ENCODE measurements at places on chromosomes 1 and 21.
A peak's percentile ranks its signal among the peaks of the same experiment; 100 is the strongest.

GRCh38 chr21:46550116-46550941, 54.6 kb downstream of the S100B start:
- DNase-seq, result no peak

DNA sequence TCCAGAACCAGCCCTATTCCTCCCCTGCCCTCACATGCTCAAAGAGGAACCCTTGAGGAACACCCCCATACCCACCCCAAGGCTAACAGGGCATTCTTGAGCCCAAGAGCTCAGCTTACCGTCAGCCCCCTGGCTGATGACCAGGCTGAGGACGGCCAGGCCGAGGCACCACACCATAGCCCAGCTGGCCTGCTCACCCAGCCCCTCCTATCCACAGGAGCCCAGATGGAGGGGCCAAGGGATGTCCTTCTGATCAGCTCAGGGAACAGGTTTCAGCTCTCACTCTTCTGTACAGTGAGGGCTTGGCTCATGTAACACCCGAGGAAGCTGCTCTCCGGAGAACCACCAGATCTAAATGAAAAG, 2.2 kb downstream of the IGSF9 start:
- no peak for DNase-seq

DNA sequence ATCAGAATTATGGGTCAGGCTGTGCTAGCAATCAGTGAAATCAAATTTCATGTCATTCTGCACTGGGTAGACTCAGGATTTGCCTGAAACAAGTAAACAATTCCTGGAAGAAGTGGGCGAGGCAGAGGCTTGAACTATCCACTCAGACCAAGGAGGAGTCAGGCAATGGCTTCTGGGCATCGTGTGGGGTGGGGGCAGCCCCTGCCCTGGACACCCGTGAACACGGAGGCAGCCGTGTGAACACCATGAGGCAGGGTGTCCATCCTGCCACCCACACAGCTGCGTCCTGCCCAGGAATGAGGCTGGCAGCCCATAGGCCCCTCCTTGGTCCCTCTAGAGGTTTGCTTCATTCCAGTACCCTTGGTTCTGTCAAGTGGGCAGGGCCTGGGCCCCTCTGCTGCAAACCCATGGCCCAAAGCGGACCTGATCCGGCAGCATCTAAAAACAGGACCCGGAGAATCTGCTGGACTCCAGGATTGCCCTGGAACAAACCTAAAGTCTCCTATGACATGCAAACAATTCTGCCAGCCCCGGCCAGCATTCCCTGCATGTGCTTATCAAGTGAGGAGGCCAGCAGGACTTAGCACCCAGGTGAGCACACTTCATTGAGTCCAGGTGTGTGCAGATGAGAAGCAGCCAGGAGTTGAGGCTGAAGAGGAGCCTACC, 69.5 kb downstream of the PDE9A start:
- no peak for DNase-seq

DNA sequence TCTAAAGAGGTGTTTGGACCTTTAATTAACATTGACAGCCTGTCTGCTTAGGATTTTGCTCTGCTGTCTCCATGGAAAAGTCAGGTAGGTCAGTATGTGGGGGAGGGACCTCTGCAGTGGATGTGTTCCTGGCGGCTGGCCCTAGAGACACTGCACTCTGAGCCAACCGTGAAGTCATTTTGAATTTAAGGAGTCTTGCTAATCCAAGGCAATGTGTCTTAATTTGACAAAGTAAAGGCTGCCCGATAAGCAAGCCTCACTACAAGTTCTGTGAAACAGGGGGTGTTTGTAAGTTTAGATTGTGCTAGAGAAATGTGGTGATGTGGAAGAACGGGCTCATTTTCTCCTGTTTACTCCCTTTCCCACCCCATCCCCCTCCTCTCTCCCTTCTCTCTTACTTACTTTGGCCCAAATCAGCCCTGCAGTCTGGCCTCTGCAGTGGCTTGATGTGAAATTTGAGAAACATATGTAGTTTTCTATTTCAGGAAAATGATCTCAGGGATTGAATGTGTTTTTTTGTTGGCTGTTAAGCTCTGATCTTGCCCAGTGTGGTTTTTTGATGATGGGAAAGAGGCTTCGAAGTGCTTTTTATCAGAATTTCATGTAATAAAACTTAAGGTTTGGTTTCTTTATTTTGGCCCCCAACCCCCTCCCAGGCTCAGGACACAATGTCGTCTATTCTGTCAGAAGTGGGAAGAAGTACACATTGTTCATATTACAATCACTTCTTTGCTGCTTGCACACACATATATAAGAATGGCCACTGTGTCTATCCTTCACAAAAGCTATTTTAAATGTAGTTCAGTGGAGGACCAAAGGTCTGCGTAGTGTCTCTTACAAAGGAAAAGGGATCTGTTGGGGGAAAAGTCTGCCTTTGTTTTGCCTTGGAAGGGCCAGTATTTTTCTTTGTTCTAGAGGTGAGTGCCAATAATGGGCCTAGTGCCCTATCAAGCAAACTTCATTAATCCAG, 96.6 kb downstream of the FGGY start:
- DNase-seq, result peak; percentile 62

DNA sequence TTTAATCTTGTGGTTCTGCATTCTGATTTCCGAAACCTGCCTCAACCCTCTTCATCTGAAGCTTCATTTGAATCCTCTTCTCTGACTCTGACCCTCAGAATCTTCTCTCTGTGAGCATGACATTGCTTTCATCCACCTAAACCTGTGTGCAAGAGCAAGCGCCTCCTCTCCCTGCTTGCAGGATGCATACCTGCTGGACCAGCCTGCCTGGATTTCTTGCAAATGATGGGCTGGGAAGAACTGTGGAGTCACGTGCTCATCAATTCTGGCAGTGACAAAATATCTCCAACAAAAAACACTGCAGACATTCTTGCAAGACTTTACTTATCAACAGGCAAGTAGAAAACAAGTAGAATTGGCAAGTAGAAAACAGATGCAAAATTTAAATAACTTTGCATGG, 20.8 kb upstream of the SLC35F3 start:
- no peak for DNase-seq

DNA sequence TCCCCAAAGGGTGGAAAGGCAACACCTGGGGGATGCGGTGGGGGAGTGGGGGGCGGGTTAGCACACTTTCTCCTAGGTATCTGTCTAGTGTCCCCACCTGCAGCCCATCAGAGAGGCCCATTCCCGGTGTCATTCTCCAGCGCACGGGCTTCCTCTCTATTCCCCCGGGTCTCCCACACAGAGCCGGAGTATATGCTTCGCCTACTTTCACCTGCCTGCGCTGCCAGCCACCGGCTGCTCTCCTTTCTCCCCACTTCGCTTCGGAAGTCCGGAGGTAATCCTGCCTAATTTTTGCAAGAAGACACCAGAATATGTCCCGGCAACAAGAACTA, 852 bp downstream of the RGS7 start:
- no peak for DNase-seq

DNA sequence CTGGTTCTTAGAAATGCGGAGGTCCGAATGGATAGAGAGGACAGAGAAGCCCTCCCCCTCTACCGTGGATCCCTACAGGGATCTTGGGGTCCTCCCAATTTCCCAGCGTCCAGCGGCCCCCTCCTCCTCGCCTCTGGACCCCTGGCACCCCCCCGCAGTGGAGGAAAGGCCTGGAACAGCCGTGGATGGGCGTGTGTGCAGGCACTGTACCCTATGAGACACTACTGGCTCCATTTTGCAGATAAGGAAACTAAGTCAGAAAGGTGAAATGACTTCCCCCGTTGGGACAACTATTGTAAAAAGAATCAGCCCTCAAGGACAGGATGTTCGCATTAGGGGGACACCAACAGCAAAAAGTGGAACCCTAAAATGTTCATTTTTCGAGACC, 931 bp upstream of the CLSTN1 start:
- DNase-seq, result no peak

DNA sequence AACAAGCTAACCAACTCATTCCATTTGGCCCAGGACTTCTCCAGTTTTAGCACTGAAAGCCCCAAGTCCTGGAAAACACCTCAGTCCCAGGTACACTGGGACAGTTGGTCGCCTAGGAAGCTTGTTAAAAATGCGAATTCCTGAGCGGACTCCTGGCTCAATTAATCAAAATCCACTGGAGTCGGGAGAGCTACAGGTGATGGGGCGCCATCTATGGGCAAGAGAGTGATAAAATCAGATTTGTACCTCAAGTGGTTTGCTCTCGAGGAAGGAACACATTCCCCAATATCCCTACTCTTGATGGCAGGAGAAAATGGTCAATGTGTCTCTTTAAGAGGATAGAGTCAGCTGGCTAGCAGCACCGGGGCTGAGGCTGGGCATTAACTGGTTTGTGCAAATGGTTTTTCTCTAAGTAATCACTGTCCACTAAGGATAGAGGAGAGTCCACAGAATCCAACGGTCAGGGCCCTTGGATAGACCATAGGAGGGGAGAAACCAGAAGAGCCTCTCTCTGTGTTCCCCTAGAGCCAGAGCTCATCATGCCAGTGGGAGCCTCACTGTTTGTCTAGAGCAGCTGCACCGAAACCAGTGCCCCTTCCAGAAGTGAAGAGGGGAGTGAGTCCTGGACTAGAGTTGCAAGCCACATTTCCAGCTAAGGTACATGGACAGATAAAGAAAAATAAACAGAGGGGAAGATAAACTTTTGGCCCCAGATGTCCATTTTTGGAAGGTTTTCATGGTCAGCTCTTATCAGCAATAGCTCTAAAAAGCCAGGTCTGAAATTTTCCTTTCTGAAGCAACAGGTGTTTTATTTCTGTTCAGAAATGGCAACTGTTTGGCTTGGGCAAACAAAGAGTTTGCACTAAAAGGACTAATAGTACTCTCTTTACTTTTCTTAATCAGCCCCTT, 148.5 kb downstream of the TENT5C start:
- peak; percentile 61 for DNase-seq

DNA sequence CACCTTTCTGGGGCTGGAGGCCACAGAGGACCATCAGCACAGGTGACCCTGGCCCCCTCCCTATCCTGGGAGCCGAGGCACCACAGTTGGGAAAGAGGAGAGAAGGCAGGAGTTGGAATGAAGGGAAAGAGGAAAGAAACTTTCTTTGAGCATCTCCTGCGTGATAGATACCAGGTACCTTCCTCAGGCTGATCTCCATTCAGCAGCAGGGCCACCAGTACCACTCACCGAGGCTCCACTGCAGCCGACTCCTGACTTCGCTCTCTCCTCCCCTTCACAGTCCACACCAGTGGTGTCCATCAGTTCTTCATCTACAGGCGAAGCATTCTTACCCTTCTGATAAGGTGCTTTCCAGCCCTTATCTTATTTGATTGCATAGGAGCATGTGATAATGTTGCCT, 55.3 kb downstream of the LGR6 start:
- DNase-seq, result no peak

DNA sequence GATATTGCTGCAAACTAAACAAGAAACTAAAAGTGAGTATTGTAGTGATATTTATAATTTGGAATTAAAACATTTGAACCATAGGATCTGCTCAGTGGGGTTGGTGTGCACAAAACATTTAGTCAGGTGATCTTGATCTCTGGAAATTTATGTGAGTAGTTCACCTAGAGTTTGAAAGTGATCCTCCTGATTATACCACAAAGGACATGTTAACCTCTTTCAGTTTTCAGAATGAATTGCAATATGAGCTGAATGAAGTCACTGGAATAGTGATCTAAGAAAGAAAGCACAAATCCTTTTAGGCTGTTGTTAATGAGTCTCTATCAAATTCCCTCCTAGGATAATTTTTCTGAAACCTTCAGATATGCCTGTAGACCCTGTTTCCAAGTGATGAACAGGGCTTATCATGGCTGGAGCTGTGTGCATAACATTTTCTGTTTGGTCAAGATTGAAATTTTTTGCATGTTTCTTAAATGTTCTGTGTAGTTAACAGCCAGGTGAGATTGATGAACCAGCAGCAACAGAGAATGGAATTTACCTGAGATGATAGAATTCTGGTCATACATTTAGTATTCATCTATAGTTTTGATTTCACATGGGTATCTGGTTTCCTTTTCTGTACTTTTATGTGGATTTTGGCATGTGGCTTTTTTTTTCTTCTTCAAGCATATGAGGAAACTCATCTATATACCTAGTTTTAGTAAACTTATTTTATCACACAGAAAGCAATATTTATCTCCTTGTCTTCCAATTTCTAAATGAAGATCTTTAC, 25.5 kb downstream of the CDC14A start:
- no peak for DNase-seq

GRCh38 chr1:231326248-231326647, 11.4 kb downstream of the EXOC8 start:
- DNase-seq, result no peak

GRCh38 chr1:118116401-118116800, 68.6 kb downstream of the SPAG17 start:
- DNase-seq, result no peak

GRCh38 chr1:82810601-82811000, 1009.9 kb downstream of the ADGRL2 start:
- DNase-seq, result no peak

- DNase-seq, result peak; percentile 69
Measured at GRCh38 chr1:35564037-35564883, 6.7 kb downstream of the NCDN start.

DNA sequence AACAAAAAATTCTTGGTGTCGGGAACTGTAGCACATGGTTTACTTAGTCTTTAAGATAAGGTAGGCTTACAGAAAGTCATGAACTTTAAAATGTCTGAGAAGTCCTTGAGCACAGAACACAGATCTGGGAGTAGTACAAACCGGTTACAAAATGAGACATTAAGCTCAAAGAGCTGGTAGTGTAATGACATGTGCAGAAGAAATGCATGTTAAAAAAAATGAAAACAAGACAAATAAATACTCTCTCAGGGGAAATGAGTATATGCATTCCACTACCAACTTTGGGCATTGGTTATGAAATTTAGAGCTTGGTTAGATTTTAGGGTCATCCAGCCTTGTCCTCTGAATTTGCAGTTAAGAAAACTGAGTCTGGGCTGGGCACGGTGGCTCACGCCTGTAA, 91.5 kb upstream of the F3 start:
- DNase-seq, result no peak

DNA sequence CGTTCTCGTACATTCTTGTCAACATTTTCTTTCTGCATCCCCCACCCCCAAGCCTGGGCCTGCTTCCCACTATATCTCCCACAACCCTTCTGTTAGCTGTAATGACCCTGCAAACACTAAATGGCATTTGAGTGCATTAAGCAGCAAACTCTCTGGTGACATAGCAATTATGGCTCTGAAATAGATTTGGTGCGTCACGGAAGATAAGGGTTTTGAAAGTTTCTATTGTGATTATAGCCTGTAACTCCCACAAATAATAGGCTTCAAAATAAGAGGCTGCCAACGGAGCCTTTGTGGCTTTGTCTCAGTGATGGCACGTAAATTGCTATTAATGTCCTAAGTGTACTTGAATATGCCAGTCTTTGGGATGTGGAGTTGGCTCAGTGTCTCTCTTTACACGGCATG, 277.6 kb downstream of the PBX1 start:
- DNase-seq, result no peak

DNA sequence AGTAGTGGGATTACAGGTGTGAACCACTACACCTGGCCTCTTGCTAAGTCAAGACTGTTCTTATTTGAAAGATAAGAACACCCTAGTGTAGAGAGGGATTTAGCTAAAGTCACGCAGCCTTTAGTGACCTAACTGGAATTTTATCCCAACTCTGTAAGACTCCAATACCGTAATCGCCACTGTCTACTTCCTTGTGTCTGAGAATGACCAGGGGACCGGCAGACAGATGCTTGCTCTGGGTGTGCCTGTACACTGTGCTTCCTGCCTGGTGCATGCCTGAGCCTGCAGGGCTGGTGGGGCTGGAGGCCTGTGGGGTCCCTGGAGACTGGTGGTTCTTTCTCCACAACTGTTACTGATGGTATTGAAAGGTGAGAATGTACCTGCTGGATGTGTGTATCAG, 15.3 kb downstream of the MFSD2A start:
- no peak for DNase-seq

GRCh38 chr1:84936116-84936810, 43.3 kb upstream of the LPAR3 start:
- DNase-seq, result peak; percentile 69

GRCh38 chr1:2520806-2521205, 5.6 kb downstream of the PANK4 start:
- no peak for DNase-seq
